Endothelial cell of umbilical vein (primary cell): ENCODE measurements at places on chromosomes 12 and 14. TPM values are rescaled to one million over a fixed set of nuclear protein-coding genes. Genes with fewer than 3 reads are reported as not detected.

AQP6 gene
- not detected in 2 replicates for total RNA-seq

HIP1R gene
- 122 and 136 TPM in 2 replicates for total RNA-seq

RTL1 gene
- not detected in 2 replicates for total RNA-seq

DEGS2 gene
- total RNA-seq = not detected in 2 replicates

CTSG gene
- not detected in 2 replicates for total RNA-seq

CIROP gene
- total RNA-seq = not detected in 2 replicates

RNASE13 gene
- not detected in 2 replicates for total RNA-seq

VPS29 gene
- total RNA-seq = 147 and 155 TPM in 2 replicates

TMEM132C gene
- total RNA-seq = not detected in 2 replicates

BCAT1 gene
- total RNA-seq = 267 and 296 TPM in 2 replicates

DDX55 gene
- 25.9 and 29.5 TPM in 2 replicates for total RNA-seq

PLEKHG7 gene
- not detected in 2 replicates for total RNA-seq

LALBA gene
- not detected in 2 replicates for total RNA-seq

KLHL33 gene
- 0.07 TPM in 1 of 2 replicates, not detected in the other for total RNA-seq

WNT1 gene
- not detected in 2 replicates for total RNA-seq

HVCN1 gene
- total RNA-seq = 3.7 and 4.8 TPM in 2 replicates

ANKRD13A gene
- 36.2 and 37.0 TPM in 2 replicates for total RNA-seq

PAN2 gene
- 21.5 and 24.4 TPM in 2 replicates for total RNA-seq

KERA gene
- not detected in 2 replicates for total RNA-seq

FAM222A gene
- 0.69 and 1.7 TPM in 2 replicates for total RNA-seq

AKAP6 gene
- 0.49 and 0.88 TPM in 2 replicates for total RNA-seq

SIX6 gene
- not detected in 2 replicates for total RNA-seq

MYO1H gene
- total RNA-seq = not detected in 2 replicates

PIWIL1 gene
- not detected in 2 replicates for total RNA-seq

TMEM132D gene
- total RNA-seq = not detected in 2 replicates

SIX4 gene
- 4.7 and 7.5 TPM in 2 replicates for total RNA-seq

PSME2 gene
- total RNA-seq = 107 and 126 TPM in 2 replicates

AQP2 gene
- total RNA-seq = not detected in 2 replicates

NTS gene
- not detected in 2 replicates for total RNA-seq

IAPP gene
- not detected in 2 replicates for total RNA-seq
